ENCODE measurements at places on chromosomes 1 and 21.

DNA sequence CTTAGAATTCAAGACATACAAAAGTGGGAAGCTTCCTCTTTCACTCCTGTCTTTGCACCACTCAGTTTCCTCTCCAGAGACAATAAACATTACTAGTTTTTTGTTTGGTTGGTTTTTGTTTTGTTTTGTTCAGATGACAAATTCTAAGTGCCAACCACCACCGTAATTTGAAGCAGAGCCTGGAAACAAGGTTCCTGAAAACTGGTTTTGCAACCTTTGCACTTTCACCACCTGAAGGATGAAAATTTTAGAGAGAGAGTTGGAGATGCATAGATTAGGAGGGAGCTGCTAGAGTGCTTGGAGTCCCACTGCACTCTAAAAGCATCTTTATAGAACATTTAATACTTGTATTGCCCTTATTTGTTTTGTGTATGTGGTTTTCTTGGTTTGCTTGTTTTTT lies 20.2 kb upstream of the MGST3 start:
- DNase-seq = no peak

GRCh38 chr1:38129473-38129872 lies 82.9 kb upstream of the POU3F1 start:
- no peak for DNase-seq

GRCh38 chr1:180227861-180228647 lies 2.0 kb upstream of the LHX4 start:
- no peak for DNase-seq

DNA sequence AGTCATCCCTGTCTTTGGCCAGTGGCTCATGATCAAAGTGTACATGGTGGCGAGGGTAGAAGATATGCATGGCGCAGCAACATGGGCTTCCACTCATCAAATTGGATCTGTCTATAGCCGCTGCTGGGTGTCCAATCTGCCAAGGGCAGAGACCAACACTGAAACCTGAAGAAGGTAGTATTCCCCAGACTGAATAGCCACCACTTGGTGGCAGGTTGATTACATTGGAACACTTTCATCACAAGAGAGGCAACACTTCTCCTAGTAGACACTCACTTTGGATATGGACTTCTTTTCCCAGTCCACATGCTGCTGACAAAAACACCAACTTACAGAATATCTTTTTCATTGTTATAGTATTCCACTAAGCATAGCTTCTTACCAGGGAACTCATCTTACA lies 22.4 kb upstream of the PPM1J start:
- DNase-seq = no peak

- DNase-seq = no peak
Observed at GRCh38 chr1:228751360-228752098, 16.2 kb downstream of the RHOU start.

DNA sequence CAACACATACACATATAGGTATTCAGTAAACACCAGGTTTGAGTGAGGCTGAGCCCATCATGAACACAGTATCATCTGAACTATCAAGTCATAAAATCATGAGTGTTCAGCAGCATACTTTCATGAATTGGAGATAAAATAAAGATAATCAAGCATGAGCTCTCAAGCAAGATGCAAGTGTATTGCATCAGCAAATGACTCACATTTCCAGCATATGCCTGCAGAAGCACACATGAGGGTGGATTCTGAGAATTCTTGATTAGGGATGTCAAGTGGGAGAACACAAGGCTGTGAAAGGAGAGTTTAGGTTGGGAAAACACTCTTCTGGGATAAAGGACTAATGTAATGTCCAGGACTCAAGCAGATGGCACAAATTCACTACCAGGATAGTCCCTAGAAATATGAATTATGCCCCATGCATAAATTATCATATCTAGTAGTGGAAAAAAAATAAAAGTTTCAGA lies 299.2 kb downstream of the SRGAP2C start:
- DNase-seq = no peak

Data from T-helper 22 cell (primary cell).